ENCODE measurements at places on chromosomes 1 and 21.

DNA sequence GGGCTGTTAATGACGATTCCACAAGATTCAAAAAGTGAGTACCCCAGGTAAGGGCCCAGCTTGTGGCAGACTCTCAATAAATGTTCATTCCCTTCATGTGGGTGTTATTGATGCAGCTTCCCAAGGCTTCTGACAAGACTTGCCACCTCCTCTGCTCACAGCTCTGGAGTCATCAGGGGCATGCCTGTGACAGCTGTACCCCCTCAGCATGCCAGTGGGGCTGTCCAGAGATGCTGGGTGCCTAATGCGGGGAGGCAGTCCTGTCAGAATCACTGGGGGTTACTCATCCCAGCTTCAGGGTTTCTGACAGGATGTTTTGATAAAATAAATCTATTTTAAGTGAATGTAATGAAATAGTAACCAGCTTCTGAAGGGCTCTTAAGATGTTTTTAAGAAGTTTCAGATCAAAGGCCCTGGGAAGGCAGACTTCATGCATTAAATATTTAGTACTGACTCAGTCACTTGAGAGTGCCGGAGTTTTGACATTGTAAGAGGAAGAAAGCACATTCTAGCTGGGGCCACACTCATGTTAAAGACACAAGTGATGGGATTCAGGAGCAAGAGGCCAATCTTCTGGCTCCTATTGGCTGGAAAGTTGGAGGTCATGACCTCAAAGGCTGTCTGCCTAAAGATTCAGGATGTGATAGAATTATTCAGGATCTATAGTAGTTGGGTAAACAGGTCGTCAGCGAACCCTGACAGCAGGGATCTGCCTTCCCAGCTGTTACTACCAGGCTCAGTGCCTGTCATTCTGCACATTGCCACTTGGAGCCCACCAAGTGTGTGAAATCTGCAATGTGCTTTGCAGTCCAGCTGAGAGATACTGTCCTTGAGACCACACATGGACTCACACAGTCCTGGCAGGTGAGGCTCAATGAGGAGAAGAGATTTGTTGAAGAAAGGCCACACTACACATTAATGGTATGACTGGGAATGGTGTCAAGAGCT lies 239.6 kb upstream of the BEND5 start:
- DNase-seq: peak; percentile 57

DNA sequence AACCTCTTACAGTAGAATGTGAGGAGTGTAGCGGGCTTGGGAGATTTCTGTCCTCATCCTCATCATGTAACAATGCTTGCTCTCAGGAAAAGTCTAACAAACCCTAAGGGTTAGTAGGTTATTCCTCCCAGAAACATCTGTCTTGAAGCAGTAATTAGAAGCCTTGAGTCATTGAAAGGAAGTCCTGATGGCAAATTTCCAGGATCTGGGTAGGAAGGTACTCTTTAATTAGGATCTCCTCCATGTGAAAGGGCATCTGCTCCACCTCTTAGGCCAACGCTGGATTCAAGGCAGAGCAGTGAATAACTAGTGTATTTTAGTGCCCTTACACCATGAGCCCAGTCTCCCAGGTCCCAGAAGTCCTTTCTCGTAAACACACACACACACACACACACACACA lies 106.6 kb upstream of the BARHL2 start:
- DNase-seq: no peak

DNA sequence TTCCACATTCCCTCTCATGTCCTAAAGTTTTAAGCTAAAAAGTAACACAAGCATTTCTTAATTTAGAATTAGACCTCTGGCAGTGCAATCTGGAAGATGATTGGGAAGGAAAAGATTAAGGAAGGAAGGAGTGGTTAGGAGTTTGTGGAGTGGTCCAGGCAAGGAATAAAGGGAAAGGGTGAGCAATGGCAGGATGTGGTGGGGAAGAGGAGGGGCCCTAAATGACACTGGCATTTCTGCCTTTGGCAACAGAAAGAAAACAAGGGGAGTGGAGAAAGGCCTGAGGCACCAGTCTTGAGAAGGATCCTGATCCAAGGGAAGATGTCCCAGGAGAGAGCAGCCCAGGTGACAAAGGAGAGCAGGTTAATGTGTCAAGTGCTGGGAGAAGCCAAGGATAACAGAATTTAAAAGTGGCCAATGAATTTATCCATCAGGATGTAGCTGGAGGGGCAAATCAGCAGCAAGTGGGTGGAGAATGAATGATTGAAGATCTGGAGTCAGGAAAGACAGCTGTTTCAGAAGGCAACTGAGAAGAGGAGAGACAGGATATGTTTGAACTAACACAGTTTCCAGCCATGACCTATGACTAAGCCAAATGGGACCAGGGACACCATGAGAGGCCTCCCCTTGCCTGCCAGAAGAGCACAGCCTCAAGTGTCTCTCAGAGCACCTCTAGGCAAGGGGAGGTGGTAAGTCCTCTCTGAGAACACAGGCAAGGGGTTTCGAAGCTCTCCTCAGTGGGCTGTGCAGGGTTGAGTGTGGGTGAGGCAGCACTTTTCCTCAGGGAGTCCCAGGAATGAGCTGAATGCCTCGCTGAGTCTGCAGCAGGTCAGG lies 20.9 kb upstream of the LY9 start:
- DNase-seq: no peak

- no peak for DNase-seq
Measured at GRCh38 chr1:1625404-1625775, 6.6 kb upstream of the MMP23B start.

DNA sequence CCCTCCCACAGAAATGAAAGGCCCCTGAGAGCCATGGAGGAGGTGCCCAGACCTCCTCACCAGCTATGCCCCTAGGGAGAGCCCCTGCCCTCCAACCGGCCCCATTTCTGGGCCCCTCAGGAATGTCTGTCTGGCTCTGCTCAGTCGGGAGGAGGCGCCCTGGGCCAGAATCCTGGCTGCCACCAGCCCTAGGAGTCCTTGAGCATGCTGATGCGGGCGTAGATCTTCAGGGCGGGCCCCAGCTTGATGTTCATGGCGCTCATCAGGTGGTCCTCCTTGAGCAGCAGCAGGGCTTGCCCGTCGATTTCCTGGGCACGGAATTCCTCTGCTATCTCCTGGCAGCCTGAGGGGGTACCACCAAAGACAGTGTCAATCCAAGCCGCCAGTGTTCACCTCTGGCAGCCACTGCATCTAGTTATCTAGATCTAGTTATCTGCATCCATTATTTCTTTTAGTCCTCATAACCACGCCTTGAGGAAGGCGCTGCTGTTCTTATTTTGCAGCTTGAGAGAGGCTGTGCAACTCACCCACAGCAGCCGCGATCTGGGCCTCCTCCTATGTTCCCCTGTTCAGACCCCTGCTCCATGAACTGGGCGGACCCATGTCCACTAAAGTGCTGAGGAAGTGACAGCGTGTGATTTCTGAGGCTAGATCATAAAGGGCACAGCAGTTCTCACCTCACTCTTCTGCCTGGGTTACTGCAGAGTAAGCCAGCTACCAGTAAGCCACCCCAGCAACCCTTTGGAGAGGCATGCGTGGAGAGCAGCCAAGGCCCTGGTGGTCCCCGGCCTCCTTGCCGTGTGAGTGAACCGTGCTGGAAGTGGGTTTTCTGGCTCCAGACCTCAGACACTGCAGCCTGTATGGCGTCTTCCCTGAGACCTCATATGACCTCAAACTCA lies 4.0 kb upstream of the A3GALT2 start:
- DNase-seq: no peak

DNA sequence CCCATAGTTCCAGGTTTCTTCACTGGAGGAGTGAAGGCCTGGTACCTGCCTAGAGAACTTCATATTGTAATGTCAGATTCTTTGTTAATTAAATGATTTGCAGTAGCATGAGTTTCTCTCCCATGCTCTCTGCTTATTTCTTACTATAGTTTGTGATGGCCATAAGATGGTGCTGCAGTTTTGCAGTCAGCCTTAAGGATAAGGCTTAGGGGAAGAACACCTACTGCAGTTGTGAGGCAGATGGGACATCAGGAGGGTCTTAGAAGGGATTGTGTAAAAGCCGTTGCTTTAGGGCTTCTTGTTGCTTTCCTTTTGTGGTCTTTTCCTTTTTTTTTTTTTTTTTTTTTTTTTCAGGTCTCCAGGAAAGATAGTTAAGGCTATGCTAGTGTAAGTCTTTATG lies 61.8 kb downstream of the MACF1 start:
- no peak for DNase-seq

Measured in fibroblast of skin of right quadriceps (primary cell).